ENCODE measurements at places on chromosomes 16 and 17.

- DNase-seq: peak; percentile 39
These were observed 13.5 kb downstream of the PSMD7 start for GRCh38 chr16:74309789-74310781.

- peak; percentile 10 for DNase-seq
These were observed at the start of gene WSCD1 for GRCh38 chr17:6069539-6070429. Gene WSCD1, plus strand, starts transcription at chr17:6070379. Its CDS starts 10,280 bp downstream, at chr17:6080659.

- no peak for DNase-seq
These were observed 17.0 kb downstream of the PRCD start for GRCh38 chr17:76556765-76557367.

- no peak for DNase-seq
These were observed 31.1 kb upstream of the CARMIL2 start for GRCh38 chr16:67613808-67614207.

DNA sequence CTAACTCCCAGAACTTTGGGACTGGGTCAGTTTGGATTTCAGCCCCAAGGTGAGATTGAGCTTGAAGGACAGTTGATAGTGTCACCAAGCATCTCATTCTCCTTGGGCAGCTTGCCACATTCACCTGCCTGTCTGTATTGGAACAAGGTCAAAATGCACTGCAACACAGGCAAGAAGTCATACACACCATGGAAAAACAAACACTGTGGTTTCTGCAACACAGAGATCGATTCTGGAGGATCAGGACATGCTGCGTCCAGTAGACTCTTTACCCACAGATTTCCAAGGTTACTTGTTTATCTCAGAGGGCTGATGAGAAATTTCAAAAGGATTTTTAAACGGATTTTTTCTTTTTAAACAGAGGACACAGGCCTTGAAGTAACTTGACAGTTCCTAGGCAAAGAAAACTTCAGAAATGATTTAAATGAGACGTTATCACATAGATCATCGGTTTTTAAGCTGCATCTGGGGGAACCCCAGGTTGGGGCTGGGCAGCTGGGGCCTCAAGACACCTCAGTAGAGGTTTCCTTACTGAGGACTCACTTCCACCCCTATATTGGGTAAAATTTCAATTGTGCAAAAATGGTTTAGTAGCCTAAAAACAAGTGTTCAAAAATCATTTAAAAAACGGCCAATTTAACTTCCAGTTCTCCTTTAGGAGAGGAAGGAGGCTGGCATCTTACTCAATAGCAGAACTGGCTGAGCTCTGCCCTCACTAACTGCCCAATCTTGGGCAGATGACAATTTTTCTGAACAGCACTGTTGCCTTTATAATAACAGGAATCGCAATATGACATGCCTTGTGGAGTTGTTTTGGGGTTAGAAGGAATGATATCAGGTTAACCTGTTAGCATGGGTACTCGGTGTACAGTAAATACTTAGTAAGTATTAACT lies 299.3 kb downstream of the XYLT1 start:
- no peak for DNase-seq

Data from NCI-H1105 treated with DMSO at 0.1 percent for 48 hours (cell line).